CD4-positive, alpha-beta T cell treated with Interleukin-2 at 100 ng/mL for 4 hours (primary cell): ENCODE measurements at places on chromosomes 1 and 21.
A peak's percentile ranks its signal among the peaks of the same experiment; 100 is the strongest.

GRCh38 chr1:212178851-212179250, 106.4 kb upstream of the PPP2R5A start:
- DNase-seq, result no peak

GRCh38 chr1:34140011-34140676, 24.9 kb downstream of the CSMD2 start:
- no peak for DNase-seq

DNA sequence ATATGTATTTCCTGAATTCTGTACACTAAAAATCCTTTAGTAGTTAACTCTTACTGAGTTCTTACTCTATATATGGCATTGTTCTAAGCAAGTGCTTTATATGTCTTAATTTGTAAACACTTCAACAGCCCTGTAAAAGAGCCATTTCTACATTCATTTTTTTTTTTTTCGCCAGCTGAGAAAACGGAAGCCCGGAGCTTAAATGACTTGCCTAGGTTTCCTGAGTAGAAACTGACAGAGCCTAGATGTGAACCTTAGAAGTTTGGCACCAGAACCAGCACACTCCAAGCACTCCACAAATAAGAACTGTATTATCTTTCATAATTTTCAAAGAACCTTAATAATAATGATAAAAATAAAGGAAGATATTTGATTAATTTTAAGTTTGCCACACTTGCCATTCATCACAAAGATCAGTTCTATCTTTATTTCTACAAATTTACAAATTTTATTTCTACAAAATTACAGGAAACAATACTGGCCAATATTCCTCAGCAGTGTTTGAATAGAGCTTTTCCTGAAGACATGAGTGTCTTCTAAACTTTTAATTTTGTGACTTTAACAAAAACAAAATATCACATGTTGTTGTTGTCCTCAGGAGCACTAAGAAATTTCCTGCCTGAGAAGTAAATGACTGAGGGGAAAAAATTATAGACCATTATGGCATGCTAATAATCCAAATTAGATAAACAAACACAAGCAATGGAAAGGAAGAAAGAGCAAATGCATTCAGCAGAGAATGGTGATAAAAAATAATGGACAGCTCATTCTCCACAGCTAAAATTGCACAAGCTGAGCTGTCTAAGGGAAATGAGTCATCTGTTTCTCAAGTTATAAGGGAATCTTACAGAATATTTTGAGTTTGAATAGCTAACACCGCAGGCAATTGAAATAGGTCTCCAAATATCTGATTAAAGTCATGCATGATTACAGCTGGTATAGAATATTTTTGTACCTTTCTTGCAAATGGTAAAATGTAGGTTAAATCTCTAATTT, 71.2 kb downstream of the DPYD start:
- peak; percentile 2 for DNase-seq

DNA sequence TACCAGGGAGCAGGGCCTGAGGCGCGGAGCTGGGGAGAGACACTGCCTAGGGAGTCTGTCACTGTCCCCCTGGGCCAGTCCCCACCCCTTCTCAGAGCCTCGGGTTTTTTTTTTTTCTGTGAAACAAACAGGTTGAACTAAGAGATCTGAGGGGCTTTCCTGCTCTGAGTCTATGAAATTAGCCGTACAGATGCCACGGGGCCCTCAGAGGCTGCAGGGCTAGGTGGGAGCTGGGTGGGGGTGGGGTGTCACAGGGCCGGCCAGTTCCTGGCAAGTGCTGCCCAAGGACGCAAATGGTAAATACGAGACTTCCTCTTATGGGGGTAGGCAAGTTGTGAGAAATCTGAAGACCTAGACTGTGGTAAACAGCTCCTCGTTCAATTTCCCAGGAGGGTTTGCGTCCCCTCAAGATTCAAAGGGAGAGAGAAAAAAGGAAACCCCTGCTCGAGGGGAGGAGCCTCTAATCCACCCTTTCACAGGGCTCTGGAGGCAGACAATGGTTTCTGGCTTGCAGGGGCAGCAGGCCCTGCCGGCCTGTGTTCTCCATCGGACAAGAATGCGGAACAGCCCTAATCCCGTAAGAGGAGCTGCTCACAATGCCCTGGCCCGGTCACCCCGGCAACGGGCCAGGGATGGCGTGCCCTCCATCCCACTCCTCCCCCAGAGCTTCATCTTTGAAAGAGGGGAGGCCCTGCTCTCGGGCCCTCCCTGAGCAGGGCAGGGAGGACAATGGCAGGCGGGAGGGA, 7.8 kb downstream of the NUAK2 start:
- peak; percentile 45 for DNase-seq

DNA sequence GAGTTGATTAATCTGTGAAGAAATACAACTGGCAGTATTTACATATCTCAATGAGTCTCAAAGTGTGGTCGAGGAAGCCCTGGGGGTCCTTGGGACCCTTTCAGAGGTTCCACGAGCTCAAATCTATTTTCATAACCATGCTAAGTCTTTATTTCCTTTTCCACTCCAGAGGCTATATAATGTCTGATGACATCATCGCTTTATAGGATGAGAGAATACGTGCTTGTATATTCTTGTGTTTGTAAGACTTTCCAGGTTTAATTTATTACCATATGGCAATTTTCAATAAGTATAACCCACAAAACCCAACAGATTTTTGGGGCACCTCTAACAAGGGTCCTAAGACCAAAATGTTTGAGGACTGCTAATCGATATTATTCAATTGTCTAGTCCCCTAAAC, 1.4 kb upstream of the SLC19A2 start:
- DNase-seq, result no peak

GRCh38 chr1:20830378-20830777, 43.3 kb upstream of the HP1BP3 start:
- no peak for DNase-seq

GRCh38 chr1:231554969-231555368, 26.5 kb downstream of the TSNAX start:
- no peak for DNase-seq

DNA sequence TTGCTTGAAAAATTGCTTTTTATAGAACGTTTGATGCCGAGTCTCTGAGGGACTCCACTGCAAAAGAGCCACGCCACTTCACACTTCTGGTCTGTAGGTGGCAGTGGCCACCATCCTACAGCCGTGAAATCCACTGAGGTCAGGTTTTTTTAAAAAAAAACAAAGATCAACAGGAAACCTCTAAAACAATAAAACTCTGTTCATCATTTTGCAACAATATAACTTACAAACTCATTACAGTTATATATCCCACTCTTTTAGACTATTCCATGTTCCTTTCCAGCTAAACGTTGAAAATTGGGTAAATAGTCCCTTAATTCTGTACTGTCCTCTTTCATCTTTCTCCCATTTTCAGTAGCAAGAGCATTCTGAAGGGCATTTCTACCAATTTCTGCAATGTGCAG, 64.6 kb upstream of the FMN2 start:
- DNase-seq, result no peak

DNA sequence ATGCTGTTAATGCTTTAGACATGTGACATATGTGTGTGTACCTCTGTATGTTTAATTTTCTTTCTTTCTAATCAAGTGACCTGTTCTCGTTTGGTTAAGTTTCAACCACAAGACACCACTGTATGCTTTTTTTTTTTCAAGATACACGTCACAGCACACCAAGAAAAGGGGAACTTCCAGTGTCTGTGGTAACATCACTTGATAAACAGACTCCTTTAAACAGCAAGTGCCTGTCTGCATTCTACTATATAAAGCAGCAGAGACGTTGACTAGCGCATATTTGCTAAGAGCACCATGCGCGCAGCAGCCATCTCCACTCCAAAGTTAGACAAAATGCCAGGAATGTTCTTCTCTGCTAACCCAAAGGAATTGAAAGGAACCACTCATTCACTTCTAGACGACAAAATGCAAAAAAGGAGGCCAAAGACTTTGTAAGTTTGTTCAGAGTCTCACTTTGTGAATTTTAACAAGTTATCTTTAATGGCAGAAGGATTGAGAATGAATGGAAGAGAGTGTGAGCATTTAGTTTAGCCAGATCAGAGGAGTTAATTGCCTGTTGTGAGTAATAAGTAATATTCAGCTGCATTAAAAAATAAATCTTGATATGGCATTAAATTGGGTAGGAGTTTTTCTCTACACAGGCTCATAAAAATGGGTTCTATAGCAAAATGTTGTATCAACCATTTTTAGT, at the start of gene RGS1:
Gene RGS1, plus strand, starts transcription at position 275 of the 691 bp plus-strand sequence. Its CDS starts 20 bp downstream, at position 295.
- peak; percentile 84 for DNase-seq

DNA sequence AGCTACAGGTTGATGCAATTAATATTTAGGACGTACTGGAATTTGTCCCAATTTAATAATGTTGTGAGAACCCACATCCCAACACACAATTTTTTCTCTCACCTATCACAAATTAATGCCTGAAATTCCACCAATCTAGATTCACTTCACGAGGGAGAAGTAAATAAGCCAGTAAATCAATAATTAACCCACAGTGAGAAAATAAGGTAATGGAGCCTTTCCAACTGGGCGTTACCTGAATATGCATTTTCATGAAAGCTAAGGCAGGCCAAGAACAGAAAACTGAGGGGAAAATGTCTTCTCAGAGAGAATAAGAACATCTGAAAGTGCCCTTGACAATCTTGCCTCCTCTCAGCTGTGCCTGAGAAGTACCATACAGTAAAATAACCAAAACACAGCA, 240.8 kb upstream of the NR5A2 start:
- DNase-seq, result no peak

- DNase-seq, result no peak
These were observed 77.8 kb downstream of the C4BPA start for GRCh38 chr1:207181847-207182246.

DNA sequence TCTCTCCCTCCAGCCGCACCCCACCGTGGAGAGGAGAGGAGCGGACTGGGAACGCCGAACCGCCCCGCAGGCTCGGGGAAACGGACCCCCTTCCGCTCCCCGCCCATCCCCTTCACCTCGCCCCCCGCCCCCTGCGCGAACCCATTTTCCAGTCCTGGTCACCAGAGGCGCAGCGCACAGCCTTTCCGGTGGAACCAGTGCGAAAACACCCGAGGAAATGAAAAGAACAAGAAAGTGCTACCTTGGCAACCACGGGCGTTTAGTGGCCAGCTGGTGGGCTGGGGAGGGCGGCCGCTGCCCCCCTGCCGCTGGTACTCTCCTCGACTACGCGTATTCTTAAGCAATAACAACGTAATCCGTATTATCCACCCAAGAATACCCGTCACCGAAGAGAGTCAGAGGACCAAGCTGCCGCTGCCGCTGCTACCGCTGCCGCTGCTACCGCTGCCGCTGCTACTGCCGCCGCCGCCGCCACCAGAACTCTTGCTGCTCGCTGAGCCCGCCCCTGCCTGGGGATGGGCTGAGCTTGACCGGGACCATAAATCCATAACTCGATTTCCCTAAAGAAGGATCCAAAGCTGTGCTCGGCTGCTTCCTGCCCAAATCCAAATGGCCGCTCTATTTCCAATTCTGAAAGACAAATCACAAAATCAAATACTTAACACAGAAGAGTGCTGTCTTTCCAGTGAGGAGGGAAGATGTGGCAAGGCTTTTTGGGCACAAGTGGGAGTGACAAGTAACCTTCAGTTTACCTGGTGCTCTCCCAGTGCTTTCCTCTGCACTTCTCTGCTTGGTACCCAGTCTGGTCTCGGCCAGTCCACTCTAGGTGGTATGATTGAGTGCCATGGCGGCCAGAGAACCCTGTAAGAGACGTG, 125.2 kb upstream of the DPYD start:
- no peak for DNase-seq

GRCh38 chr1:96872757-96873156, 151.2 kb downstream of the PTBP2 start:
- no peak for DNase-seq

GRCh38 chr1:98482611-98483010, 178.9 kb upstream of the SNX7 start:
- no peak for DNase-seq

DNA sequence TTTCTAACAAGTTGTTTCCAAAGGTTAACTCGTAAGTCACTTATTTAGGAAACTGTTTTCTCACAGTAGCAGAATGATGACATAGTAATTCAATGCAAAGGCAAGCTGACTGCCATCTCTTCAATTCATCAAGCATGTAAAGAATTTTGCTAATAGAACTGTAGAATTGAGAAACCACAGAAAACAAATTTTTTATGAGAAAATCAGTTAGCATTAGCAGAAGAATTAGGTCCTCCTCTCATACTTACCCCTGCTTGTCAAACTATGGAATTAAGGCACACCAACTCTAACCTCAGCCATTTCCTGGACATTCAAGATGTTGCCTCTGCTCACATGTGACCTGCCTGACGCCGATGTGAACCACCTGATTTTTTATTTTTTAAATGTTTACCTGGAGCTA, 115.2 kb downstream of the LRRC40 start:
- DNase-seq, result no peak

DNA sequence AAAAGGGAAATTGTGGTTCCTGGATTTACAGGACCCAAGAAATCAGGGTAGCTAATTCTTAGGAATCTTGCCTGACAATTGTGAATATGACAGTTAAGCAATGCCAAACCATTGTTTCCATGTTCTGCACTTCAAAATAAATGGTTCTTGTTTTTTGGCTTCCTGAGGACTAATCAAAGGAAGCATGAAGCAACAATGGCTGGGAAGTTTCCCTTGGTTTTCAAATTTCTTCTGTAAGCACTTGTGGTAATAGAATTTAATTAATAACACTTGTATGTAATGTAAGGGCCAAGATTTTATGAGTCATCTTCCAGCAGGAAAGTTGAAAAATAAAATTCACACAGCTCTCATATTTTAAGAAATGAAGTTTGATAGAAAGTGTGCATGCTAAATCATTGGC, 31.7 kb downstream of the JAM2 start:
- DNase-seq, result no peak

DNA sequence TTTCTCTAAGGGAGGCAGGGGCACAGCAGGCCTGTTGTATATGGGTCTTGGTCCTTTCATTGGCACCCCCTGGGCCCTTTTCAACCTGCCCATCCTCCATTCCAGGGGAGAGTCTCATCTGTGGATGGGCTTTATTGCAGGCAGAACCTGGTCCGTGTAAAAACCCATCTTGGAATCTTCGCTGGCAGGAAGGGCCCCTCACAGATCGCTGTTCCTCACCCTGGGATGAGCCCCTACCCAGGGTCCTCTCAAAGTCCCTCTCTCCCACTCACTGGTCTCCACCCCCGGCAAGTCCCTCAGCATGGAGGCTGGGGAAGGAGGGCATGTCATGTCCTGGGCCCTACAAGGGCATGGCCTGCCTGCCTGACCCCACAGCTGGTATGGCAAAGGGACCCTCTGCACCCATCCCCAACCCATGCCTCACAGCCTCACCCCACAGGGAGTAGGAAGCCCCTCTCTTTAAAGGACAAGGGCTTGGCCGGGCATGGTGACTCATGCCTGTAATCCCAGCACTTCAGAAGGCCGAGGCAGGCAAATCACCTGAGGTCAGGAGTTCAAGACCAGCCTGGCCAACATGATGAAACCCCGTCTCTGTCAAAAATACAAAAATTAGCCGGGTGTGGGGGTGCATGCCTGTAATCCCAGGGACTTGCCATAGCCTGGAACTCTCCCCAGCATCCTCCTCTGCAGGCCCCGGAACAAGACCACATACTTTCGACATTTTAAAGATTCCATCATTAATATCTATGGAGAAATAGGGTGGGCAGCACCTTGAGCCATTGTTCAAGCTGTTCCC, 13.2 kb upstream of the CDA start:
- DNase-seq, result no peak

DNA sequence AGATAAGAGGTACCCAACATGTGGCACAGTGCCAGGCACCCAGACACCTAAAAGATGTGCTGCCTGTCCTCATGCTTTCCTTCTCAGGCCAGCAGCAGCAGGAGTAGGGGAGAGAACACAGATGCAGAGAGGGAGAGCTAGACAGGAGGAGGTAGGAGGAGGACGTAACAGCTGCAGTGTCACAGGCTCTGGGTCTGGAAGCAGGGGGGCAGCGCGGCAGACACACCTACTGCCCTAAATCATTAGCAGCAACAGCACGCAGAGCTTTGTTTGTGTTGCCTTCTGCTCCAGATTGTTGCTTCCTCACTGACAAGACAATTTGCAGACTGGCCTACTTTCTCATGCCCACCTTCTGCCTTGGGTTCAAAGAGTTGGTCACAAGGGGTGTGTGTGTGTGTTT, 196.7 kb upstream of the DAB1 start:
- no peak for DNase-seq
